MM.1S (cell line): ENCODE measurements at places on chromosomes 11 and 22.

DNA sequence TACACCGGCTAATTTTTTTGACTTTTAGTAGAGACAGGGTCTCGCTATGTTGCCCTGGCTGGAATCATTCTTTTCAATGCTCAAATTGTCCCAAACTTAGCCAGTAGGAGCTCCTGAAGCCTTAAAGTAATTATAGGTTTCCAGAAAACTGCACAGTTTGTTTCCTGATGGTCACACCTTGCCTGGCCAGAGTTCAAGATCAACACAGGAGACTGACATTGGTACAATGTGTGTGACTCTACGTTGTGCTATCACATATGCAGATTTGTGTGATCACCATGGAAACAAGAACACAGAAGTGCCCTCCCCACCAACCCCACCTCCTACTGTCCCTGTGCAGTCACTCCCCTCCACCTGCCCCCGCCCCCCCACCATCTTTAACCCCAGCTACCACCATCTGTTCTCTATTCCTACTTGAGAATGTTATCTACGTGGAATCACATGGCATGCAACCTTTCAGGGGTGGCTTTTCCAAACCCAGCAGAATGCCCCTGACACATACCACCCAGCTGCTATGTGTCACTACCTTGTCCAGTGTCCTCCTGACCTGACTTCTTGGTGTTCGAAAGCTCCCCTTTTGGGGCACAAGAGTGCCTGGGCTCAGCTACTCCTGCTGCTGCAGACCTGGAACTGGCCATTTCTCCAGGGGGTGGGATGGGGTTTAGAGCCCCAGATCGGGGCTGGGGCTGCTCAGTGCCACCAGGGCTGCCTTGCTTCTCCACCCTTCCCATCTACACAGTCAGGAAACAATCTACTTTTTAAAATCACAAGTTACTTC lies 6.1 kb upstream of the NAP1L4 start:
- DNase-seq: no peak

GRCh38 chr11:83238111-83238510 lies 44.6 kb downstream of the ANKRD42 start:
- no peak for DNase-seq

- no peak for DNase-seq
These were observed 63.0 kb downstream of the TNRC6B start for GRCh38 chr22:40240686-40241085.

- DNase-seq: no peak
These were observed 16.3 kb downstream of the SMCO4 start for GRCh38 chr11:93526641-93527583.

DNA sequence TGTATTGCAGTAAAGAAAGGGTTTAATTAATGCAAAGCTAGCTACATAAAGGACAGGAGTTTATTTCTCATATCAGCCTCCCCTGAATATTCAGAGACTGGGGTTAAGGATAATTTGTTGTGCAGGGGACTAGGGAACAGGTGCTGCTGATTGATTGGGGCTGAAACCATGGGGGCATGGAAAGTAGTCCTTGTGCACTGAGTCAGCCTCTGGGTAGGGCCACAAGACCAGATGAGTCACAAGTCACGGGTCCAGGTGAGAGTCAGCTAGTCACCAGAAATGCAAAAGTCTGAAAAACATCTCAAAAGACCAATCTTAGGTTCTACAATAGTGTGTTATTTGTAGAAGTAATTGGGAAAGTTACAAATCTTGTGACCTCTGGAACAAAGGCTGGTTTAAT lies 32.9 kb upstream of the SYT13 start:
- DNase-seq: no peak

- no peak for DNase-seq
These were observed 47.7 kb downstream of the BBOX1 start for GRCh38 chr11:27088353-27088752.

DNA sequence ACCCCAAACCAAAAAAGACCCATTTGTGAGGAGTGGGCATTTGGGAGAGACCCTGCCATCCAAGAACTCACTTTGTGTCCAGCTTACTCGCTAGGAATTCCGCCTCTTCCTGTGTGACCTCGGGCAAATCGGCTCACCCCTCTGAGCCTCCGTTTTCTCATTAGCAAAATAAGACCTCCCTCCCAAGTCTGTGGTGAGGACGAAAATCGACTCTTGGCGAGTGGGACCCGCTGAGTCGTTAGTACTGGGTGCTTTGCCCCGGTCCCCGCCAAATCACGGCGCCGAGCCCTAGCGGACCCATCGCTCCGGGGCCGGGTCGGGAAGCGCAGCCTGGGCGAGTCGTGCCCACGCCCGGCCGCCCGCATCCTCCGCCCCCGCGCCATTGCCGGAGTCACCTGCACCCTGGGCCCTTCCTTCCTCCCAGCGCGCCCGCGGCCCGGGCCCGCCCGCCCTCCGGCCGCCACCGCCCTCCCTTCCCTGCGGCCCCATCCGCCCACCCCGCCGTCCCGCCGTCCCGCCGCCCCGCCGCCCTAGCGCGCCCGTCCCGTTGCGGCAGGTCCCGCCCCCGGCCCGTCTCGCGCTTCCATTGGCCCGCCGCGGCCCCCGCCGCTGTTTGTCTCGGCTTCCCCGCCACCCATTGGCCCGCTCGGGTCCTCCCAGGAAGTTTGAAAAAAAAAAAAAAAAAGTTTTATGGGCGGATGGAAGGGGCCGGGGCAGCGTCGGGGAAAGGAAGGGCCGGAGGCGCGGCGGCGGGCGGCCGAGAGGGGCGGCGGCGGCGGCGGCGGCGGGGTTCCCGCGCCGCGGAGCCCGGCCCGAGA lies 48.9 kb downstream of the TRIOBP start:
- peak; percentile 92 for DNase-seq

- DNase-seq: peak; percentile 59
These were observed 135.9 kb downstream of the FDX1 start for GRCh38 chr11:110565357-110566336.

- DNase-seq: no peak
These were observed 8.8 kb upstream of the CD81 start for GRCh38 chr11:2368178-2368850.

GRCh38 chr11:65536412-65537295 lies 11.8 kb downstream of the SCYL1 start:
- DNase-seq: no peak

DNA sequence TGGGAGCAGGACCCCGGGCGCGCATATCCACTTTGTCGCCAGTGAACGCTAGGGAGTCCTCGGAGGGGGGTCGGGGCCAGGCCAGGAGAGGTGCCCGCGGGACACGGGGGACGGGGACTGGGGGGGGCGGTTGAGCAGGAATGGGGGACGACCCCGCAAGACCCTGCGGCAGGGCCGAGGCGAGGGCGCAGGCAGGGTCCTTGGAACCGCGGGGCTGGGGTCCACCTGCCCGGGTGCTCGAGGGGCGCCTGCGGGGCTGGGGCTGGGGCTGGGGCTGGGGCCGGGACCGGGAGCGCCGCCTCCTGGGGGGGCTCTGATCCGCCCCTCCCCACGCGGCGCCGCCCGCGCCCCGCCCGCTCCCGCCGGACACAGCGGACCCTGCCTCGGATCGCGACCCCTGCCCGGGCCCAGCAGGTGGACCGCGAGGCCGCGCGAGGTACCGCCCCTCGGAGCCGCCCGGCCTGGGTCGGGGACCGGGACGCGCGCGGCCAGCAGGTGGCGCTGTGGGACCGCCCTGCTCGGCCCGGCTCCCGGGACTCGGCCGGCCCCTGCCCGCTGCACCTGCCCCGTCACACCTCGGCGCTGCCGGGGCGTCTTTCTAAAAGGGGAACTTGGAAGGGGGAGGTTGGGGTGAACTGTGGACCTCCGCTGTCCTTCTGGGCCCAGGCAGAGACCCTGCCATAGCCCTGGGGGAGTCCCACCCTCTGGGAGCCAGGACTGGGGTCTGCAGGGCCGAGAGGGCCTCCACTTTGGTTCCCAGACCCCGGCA lies 11.0 kb downstream of the CRELD2 start:
- peak; percentile 71 for DNase-seq

GRCh38 chr11:99554232-99554903 lies 533.6 kb downstream of the CNTN5 start:
- DNase-seq: no peak

DNA sequence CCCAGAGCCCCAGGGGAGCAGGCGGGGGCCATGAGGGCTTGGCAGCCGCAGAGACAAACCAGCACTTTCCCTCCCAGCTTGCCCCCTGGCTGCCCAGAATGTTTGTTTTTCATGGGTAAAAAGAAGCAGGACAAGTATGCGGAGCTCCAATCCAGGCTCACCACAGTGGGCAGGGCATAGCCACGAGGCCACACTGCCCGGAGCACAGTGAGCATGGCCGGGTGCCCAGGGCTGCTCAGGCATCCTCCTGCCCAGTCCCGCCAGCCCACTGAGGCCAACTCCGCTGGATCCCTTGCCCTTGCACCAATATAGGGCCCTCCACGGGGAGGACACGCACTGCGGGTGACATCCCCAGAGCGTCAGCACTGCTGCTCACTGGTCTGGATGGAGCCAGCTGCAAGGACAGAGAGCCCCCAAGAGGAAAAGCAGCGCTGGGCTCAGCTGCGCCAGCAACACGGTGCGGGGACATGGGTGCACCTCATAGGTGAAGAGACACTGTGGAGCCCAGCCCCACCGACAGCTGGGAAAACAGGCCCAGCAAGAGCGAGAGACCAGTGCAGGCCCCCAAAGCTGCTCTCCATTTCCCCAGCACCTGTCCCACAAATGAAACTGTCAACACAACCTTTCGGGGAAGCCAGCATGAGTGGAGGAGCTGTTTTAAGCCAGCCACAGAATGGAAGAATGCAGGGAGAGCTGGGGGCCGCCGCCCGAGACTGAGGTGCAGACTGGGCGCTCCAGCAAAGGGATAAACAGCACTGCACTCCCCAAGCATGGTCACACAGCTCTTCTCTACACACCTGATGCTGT lies 24.8 kb downstream of the ARVCF start:
- DNase-seq: no peak

- no peak for DNase-seq
These were observed 784.5 kb downstream of the BRD1 start for GRCh38 chr22:49042877-49043859.

- peak; percentile 56 for DNase-seq
These were observed 40.3 kb upstream of the E2F8 start for GRCh38 chr11:19281041-19281440.

DNA sequence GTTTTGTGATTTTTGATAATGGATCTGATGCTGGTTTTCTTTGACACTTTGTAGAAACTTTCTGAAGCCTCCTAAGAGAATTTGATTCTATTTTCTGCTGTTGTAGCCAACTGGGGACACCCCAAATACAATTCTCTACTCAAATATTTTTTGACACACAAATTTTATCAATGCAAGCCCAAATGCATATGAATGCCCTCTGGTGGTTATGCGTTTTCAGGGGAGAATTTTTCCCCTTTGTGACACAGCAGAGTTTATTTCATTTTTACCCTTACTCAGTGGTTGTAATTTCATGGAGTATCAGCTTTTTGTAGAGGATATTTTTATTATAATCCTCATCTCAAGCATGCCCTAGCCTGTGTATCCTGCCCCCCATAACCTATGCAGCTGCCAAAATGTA lies 44.7 kb upstream of the MTMR2 start:
- no peak for DNase-seq

DNA sequence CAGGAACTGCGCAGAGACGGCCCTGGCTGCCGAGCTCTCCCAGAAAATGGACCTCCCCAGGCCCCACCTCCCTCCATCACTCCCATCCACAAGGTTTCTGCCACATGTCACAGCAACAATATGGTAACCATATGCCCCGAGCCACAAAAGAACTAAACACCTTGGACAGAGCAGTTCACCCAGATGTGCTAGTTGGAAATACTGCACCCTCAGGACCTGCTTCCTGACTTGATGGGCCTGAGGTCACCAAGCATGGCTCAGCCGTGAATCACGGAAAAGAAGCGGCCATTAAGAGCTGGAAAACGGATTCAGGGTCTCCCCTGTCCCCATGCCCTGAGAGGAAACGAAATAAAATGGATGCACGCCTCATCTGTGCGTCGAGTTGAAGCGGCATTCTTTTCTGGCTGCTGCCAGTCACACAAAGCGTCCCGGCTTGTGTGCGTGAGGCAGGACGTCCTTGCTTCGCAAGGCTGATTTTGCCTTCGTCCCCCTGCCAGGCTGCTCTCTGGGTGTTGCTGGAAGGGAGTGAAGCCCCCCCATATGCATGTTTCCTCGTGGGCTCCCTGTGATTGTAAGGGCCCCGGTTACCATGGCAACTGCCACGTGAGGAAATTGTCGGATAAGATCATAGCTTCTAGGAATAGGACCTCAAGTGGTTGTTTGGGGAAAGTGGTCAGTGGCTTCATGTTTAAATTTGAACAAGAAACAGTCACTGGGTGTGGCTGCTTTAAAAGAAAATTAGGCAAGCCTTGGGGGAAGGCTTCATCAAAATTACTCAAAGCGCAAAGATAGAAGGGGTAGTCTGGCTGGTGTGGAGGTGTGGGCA lies 51.7 kb downstream of the FLI1 start:
- no peak for DNase-seq

DNA sequence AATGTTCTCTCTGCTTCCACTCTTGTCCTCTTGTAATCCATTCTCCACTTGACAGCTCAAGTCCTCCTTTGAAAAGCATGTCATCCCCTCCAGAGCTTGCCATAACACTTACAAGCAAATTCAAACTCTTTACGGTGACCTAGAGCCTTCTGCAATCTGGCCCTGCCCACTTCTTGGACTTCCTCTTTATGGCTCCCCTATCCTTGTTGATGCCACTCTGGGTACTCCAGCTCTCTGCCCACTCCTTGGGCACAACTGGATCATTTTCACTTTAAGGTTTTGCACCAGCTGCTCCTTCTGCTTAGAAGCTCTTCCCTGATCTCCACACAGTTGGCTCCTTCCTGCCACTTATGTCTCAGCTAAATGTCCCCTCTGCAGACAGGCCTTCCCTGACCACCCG lies 217.9 kb downstream of the DSCAML1 start:
- DNase-seq: no peak

DNA sequence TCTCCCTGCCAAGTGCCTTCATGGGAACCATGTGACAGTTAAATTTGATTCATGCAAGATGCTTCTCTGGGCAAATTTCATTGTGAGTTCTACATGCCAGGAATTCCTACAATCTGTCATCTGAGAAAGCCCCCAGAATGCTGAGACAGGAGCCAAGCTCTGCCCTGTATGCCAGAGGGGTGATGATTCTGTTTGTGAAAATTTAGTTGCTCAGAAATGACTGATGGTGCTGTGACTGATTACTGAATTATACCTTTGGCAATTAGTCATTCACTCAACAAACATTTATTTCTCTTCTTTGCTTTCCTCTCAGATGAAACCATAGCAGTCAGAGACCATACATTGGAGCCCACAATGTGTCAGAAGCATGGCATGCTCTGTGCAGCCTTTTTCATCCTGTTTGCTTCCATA lies 69.0 kb upstream of the ZBED5 start:
- no peak for DNase-seq

DNA sequence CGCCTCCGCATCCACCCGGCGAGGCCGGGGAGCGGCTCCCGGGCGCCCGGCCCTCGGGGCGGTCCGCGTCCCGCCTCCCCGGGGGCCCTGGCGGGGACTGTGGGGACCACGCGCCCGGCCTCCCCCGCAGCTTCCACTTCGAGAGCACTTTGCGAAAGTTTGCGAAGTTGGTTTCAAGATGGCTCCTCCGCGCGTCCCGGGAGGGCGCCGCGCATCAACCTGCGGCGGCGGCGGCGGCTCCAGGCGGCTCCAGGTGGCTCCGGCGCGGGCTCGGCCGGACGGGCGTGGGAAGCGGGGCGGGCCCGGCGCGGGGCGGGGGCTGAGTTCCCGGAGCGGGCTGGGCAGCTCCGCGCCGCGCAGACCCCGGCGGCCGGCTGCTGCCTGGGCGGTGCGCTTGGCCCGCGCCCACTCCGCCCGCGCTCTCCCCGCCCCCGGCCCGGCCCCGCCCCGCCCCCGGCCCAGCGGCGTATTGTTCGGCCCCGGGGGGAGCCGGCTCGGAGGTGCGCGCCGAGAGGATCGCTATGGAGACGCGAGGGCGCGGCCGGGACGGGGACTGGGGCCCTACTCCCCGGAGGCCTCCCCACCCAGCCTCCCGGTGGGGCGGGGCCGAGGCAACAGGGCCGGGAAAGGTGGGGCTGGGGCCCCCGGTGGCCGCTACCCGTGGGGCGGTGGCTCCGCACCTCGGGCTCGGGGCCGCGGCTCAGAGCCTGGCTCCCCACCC lies at the start of gene CELSR1:
Gene CELSR1, minus strand, starts transcription at position 396 of the 721 bp plus-strand sequence. CDS start 450 bp downstream, outside the sequence.
- no peak for DNase-seq
